ENCODE measurements at places on chromosomes 1 and 21. TPM values are rescaled to one million over a fixed set of nuclear protein-coding genes. Genes with fewer than 3 reads are reported as not detected.

Gene PLPPR5
- 0.06 TPM for polyA plus RNA-seq

Gene TNN
- polyA plus RNA-seq: not detected

Gene OR6K3
- not detected for polyA plus RNA-seq

Gene S100A13
- polyA plus RNA-seq: 310 TPM

Gene CDC7
- 3.3 TPM for polyA plus RNA-seq

Gene VANGL1
- polyA plus RNA-seq: 8.2 TPM

Gene HSPB7
- polyA plus RNA-seq: 5.5 TPM

Gene SMPDL3B
- polyA plus RNA-seq: 0.07 TPM

DNA sequence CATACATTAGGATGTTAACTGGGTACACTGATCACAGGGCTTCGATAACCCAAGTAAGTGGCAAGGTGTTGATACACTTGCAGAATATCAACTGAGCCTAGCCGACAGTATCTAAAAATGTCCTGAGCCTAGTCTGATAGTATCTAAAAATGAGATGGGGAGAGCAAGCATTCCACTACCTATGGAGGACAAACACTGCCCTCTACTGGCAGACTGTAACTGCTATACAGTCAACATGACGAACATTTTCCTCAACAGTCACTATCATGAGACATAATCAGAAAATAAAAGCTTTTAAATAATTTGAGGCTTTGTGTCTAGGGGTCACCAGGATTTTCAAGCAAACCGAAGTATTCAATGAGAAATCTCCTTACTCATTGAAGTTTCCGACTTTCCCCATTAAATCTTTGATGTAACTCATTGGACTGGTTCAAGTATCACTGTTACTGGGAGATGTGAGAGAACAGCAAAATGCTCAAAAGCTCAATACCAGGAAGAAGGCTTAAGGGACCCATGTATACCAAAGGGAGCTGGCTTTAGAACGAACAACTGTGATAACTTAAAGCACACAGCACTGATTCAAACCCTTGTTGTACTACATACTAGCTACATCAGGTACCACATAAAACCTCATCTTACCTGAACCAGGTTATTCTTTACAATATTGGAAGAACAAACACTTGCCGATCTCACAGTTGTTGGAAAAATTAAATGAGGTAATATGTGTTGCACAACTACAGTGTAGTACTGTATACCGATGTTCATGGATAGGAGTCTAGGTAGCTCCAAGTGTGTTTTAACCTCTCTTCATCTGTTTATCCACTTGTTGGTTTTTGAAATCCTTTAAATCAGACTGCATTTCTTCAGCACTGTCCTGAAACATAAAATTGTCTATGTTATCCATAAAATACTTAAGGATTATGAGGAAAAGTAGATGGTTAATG, 31.1 kb upstream of the SLC45A3 start:
- DNase-seq: peak; percentile 66

- no peak for DNase-seq
Measured at GRCh38 chr1:59798600-59798999, 16.1 kb upstream of the HOOK1 start.

DNA sequence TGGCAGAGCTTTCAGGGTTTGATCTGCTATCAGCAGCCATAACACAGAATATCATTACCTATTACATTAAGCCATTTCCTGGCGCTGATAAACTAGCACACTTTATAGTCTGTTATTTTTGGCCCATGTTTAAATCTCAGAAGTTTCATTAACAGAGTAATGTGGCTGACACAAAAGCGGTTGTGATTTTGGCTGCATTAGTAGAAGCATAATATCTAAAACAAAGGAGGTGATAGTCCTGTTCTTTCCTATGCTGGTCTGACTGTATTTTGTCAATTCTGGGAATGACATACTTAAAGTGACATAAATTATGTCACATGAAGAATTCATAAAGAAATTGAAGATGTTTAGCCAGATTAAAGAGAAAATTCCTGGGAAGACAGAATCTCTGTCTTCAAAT, 151.3 kb upstream of the KCND3 start:
- DNase-seq: no peak

- DNase-seq: no peak
Measured at GRCh38 chr21:44892095-44892494, 18.6 kb upstream of the PTTG1IP start.

DNA sequence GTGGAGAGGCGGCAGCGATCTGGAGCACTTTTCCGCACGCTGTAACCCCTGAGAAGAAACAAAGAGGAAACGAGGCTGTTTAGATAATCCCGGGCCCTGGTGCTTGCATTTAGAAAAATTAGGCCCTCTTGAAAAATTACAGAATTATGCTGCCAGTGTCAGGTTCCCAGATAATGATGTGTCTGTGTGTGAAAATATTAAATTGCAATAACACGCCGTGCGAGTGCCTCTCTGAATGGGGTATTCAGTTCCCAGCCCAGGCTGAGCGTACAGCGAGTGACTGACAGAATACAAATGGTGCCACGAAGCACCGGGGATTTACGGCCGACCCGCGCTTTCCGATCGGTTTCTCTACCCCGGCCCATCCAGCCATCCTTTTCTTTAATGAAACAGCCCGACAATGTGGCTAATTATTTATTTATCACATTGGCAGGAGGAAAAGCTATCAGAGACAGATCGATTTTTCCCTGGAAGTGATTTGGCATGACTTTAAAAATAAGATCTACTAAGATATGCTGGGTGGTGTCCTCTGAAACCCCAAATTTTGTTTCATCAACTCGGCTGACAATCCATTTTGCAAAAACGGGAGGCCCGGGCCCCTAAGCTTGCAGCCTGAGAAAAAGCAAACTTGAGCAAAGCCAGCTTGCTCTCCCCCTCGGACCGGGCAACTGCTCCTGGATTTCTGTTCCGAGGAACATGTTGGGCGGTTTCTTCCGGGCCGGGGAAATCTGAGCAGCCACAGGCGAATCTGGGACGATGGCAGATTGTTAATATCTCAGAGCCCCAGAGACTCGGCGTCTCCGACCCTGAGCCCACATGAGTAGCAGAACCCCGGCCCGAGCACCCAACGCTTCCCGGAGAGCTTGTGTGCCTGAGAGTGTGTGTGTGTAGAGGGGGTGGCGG, 11.3 kb downstream of the PRDM16 start:
- no peak for DNase-seq

- no peak for DNase-seq
Measured at GRCh38 chr1:209302779-209303568, 280.5 kb upstream of the CAMK1G start.

DNA sequence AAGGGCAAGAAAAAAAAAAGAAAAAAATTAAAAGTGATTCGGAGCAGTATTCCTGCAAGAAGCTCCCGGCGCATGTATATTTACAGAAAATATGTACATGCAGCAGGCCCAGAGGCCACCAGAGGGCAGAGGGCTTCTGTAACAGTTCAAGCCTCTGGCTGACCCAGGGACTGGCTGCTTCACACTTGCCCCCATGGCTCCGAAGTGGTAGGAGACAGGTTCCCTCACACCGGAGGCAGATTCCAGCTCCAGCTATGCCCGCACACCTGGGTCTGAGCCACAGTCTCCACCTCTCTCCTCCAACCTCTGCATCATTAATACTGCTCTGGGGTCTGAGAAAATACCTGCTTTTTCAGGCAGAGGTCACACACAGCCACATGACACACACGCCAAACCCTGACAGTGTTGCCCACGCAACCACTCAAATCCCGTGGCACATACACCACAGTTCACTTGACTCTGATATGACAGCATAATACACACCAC, 2.2 kb upstream of the ARHGAP30 start:
- no peak for DNase-seq

DNA sequence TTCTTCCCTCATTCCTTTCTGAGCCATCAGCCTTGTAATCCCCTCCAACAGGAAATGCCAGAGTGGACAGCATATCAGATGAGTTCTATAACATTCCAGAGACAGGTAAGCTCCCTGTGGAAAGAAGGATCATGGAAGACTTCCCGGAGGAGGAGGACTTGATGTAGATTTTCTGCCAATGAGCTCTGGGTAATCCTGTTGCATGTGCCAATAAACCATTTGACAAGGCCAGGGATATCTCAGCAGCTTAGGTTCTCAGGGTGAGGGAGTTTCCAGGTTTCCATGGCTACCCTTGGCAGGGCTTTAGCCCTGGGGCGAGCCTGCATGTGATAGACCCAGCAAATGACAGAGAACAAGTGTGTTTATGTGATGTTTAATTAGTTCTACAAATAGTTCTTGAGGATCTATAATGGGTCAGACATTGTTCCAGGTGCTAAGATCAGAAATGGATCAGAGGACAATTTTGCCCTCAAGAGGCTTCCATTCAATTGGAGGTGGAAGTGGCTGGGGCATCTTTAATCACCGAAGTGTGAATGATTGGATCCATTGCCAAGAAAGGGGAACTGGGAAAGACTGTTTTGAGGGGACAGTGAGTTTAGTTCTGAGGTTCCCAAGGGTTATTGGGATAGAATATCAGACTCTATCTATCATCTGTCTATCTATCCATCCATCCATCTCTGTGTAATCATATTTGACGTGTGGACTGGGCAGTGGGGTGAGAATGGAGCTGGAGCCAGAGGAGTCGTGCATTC, 6.9 kb downstream of the PLA2G5 start:
- DNase-seq: no peak

GRCh38 chr1:52268372-52268771, 97.6 kb downstream of the CC2D1B start:
- DNase-seq: no peak

DNA sequence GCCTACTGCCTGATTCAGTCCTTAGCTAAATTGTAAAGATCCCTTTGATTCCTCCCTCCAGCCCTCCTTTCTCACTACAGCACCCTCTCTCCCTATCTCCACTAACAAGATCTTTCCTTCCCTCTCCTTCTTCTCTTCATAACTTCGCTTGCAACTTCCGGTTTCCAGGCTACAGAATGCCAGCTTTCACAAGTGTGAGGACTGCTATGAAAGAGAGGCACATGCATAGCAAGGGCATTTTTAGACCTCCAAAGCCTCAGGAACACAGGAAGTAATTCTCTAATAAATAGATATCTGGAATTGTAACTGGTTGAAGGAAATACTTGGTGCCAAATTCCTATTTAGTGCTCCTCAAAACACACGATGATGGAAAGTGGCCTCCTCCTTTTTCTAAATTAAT, 196.7 kb downstream of the HLX start:
- no peak for DNase-seq

DNA sequence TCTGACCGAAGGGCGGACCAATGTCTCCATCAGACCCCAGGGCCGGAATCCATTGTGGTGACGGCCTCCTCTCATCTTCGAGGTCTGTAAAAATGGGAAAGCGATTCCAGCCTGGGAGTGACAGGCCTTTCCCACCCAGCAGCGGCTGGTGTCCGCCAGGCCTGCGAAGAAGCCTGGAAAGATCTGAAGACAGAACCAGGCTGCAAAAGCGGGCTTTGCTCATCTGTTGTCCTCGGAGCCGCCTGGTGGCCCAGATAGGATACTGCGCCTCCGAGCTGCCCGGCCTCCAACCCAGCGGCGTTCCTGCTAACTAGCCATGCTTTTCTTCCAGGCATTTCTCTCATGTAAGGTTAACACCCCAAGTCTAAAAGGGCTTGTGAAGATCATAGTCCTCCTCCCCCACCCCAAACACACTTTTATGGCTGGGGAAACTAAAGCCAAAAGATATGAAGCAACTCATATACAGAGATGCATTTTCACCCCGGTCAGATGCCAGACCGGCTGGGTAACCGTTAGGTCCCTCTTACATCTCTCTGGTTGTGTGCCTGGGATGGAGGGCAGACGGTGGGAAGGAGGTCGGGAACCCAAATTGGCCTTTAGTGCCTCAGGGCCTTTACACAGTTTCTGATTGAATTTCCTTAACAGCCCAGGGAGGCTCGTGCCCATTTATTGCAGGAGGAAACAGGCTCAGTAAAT, 1.9 kb upstream of the DHRS3 start:
- peak; percentile 77 for DNase-seq

GRCh38 chr1:56897150-56898004, 42.8 kb downstream of the C8A start:
- no peak for DNase-seq

- no peak for DNase-seq
Measured at GRCh38 chr1:18175051-18175450, 67.5 kb downstream of the IGSF21 start.

DNA sequence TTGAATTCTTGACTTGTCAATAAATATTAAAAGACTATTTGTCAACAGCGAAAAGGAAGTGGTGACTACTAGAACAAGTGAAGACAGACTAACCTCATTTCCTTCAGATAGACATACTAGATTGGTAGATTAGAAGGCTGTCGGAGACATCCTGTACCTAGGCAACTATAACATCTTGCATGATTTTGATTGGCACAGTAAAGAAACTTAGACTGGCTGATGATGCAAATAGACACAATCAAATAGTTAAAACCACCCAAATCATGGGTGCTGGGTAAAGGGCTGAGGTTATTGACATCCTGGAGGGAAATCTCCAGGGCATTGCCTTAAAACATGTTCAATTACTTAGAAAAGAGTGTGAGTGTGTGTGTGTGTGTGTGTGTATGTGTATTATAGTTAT, 85.9 kb upstream of the EDEM3 start:
- no peak for DNase-seq

DNA sequence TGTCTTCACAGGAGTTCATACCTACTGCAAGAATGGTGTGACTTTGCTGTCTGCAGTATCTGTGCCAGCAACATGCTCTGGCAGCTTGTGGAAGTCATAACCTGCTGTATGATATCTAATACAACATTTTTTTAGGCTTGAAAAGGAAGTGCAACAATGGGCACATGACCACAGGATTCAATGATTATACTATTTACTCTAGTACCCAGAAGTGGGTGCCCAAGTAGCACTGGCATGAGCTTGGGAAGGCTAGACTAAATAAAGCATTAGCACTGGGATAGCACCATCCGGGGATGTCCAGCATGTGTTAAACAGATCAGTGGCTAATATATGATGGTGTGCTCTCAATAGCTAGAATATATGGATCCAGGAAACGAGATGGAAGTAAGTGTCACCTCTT, 98.6 kb upstream of the PDE4B start:
- no peak for DNase-seq

DNA sequence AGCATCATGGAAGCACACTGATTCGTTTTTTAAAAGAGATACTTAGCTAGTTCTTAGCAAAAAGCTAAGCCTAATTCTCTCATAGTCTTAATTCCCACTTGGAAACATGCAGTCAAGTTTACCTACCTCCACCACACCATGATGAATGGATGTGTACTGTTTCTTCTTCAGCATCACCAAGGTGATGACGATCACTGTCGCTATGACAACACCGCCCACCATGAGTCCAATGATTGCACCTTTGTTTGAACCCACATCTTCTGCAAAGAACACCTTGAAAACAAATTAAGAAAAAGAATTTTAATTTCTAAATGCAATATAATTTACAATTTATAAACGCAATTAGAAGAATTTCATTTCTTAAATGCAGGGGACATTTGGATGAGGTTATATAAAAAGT, 156.8 kb downstream of the GABPA start:
- no peak for DNase-seq
